ENCODE measurements at places on chromosomes 11 and 22.
A peak's percentile ranks its signal among the peaks of the same experiment; 100 is the strongest.

GRCh38 chr22:49966774-49967705 lies 6.5 kb downstream of the PIM3 start:
- DNase-seq: peak; percentile 6

DNA sequence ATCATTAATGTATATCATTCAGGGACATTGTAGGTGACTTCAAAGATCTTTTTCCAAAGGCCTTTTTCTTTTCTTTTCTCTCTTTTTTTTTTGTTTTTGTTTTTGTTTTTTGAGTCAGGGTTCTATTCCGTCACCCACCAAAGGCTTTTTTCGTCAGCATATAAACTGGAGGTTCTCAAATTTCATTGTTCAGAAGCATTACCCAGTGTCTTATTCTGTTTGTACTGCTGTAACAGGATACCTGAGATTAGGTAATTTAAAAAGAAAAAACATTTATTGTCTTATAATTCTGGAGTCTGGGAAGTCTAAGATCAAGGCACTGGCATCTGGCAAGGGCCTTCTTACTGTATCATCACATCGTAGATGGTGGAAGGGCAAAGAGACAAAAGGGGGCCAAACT lies 6.4 kb upstream of the SYT9 start:
- DNase-seq: no peak

DNA sequence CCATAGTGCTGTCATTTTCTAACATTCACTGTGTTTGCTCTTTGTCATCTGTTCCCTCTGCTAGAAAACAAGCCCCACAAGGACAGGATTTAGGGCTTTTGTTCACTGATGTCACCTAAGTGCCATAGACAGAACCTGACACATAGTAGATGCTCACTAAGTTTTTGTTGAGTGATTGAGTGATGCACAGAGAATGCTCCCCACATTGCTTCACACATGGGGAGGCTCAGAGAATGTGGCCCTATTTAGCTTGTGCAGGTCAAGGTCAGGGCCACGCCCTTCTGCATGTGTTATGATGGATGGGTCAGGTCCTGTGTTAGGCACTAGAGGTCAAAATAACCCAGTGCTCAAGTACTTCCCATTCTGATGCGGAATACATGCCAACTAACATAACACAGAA lies 33.1 kb upstream of the TSKU start:
- DNase-seq: no peak

GRCh38 chr11:47394050-47394321 lies 14.4 kb upstream of the SLC39A13 start:
- no peak for DNase-seq

DNA sequence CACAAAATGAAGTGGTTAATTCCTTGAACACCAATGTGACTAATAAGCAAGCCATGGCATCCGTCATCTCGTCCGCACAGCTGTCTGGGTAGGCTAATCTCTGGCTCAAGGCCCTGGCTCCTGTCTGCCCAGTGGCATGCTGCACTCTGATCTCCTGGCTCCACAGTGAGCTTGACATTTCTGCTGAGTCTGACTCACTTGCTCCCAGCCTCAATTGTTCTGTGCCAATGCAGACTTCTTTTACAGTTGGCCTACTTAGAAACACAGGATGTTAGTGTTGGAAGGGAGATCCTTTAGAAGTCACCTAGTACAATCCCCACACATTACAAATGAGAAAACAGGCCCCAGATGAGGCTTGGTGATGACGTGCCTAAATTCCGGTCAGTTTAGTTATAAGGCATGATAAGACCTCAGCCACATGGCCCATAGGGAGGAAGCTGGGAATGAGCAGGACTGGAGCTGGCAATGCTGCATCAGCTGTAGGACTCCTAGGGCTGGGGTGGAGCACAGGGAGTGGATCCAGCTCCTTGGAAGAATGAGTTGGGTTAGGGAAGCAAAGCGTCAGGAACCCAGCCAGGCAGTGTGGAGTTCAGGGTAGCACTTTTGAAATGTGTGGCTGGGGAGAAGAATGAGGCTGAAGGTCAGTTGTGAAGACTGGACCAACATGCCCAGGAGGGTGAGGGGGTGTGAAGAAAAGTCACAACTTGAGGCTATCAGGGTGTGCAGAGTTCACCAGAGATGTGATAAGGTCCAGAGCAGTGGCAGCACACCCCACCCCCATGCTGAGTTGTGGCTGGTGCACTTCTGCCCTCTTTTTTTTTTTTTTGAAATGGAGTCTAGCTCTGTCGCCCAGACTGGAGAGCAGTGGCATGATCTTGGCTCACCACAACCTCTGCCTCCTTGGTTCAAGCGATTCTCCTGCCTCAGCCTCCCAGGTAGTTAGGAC lies 70.2 kb upstream of the EED start:
- DNase-seq: no peak

DNA sequence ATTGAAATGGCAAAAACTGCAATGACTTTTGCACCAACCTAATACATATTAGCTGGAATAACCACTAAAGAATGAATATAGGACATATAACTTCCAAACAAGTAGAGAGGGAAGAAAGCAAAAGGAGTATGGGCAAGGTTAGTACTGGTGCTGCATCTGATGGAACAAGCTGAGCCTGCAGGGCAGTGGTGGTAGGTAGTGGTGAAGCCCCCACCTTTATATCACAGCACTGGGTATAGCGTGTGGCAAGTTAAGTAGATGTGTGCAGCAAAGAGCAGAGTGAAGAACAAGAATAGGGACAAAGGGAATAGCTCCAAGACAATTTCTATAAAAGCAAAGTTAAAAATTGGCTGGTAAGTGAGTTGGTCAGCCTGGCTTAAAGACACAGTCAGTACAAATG lies 62.3 kb downstream of the CTNND1 start:
- DNase-seq: no peak

GRCh38 chr22:31488988-31489617 lies 539 bp downstream of the EIF4ENIF1 start:
- DNase-seq: peak; percentile 12

- DNase-seq: no peak
Measured at GRCh38 chr22:44220727-44221680, 40.3 kb downstream of the PARVG start.

GRCh38 chr22:41353862-41354575 lies 27.7 kb upstream of the TEF start:
- DNase-seq: no peak

DNA sequence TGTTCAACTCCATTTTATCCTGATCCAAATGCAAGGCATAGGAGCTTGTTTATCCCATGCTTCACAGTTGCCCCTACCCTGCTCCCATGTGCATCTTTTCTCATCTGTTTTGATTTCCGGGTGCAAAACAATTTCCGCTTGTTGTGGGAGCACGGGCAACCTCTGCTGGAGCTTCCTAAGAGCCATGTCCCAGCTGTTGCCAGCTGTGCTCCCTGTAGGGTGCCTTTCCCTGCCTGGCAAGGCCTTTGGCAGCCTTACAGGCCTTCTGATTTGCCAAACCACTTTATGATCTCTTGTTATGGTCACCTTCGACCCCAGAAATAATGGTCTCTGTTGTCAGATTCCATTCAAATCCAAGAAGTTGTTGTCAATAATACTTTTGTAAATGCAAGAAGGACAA lies 1038.5 kb downstream of the OPCML start:
- DNase-seq: no peak

DNA sequence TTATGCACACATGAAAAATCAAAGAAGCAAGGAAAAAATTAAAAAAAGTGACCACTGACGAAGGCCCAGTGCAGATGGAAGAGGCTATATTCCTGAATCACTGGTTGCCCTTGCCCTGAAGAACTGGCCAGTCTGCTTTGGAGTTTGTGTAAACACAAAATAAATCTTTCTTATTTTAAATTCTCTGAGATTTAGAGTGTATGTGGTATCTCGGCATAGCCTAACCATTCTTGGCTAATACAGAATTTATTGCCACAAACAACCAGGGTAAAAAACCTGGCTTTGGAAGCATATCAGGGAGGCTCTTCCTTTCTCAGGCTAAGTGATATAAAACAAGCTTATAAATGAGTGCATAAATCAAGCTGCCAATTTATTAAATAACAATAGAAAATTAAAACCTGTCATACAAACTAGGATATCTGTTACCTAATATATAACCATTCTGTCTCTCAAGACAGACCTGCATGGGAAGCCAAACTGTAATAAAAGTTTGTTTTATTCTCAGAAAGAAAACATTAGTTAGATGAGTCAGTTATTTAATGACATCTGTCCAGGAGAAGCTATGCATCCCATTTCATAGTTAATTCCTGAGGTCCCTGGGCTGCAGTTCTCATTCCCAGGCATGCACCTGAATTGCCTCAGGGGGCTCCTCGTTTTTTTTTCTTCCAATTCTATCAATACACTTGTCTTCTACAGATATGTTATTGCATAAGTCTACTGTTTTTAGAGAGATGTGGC lies 6.1 kb upstream of the TMEM135 start:
- no peak for DNase-seq

GRCh38 chr11:4680341-4680740 lies 17.3 kb downstream of the OR51E2 start:
- no peak for DNase-seq

GRCh38 chr11:75323609-75324008 lies 27.9 kb downstream of the ARRB1 start:
- no peak for DNase-seq

- no peak for DNase-seq
Measured at GRCh38 chr11:48148749-48149148, 67.9 kb upstream of the OR4B1 start.

DNA sequence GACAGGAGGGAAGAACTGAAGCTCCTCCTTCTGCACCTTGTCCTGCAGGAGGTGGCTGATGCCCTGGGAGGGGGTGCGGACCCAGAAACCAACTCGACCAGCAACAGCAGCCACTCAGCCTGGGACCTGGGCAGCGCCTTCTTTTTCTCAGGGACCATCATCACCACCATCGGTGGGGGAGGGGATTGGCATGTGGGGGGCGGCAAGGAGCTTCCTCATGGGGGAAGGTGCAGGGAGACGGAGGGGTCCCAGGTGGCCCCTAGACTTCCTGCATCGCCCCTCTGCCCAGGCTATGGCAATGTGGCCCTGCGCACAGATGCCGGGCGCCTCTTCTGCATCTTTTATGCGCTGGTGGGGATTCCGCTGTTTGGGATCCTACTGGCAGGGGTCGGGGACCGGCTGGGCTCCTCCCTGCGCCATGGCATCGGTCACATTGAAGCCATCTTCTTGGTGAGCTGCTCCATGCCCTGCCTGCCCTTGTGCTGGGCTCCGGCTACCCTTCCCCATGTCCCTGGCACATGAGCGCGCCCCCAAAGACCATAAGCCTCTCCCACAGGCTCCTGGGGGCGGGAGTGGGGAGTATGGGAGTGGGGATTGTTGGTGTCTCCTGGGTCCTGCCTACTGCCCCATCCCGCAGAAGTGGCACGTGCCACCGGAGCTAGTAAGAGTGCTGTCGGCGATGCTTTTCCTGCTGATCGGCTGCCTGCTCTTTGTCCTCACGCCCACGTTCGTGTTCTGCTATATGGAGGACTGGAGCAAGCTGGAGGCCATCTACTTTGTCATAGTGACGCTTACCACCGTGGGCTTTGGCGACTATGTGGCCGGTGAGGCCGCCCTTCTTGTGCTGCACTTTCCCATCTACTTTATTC lies 3.1 kb upstream of the CATSPERZ start:
- no peak for DNase-seq

- no peak for DNase-seq
Measured at GRCh38 chr11:61980783-61981541, 13.5 kb upstream of the FTH1 start.

DNA sequence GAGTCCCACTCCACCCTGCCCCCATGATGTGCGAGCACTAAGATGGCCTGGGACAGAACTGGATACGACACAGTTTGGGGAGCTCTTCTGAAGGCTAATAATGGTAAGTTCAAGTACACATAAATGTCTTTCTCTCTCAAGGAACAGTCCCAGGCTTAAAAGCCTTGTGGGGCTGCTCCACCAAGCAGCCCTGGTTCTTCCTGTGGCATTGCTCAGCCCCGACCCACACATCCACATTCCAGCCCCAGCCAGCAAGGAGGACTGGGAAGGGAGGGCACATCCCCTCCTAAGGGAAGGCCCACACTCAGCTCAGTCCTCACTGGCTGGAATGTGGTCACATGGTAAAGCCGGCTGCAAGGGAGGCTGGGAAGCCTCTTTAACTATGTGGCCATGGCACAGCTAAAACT lies 13.3 kb upstream of the MB start:
- DNase-seq: no peak

- DNase-seq: no peak
Measured at GRCh38 chr11:46537121-46537520, 56.7 kb downstream of the AMBRA1 start.

GRCh38 chr11:72581067-72581466 lies 93.2 kb downstream of the PDE2A start:
- no peak for DNase-seq

DNA sequence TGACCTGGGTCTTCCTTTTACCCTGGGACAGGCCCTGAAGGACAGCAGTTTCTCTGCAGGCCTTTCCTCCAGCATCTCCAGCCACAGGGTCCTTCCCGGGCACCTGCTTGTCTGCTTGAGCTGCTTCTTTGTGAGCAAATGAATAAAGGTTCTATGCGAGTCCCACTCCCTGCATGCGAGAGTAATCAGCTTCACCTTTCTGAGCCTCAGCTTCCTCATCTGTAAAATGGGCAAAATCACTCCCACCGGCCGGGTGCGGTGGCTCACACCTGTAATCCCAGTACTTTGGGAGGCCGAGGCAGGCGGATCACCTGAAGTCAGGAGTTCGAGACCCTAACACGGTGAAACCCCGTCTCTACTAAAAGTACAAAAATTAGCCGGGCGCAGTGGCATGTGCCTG lies 31.1 kb downstream of the IFT27 start:
- DNase-seq: no peak

GRCh38 chr11:2929950-2930703 lies 907 bp upstream of the PHLDA2 start:
- DNase-seq: no peak

DNA sequence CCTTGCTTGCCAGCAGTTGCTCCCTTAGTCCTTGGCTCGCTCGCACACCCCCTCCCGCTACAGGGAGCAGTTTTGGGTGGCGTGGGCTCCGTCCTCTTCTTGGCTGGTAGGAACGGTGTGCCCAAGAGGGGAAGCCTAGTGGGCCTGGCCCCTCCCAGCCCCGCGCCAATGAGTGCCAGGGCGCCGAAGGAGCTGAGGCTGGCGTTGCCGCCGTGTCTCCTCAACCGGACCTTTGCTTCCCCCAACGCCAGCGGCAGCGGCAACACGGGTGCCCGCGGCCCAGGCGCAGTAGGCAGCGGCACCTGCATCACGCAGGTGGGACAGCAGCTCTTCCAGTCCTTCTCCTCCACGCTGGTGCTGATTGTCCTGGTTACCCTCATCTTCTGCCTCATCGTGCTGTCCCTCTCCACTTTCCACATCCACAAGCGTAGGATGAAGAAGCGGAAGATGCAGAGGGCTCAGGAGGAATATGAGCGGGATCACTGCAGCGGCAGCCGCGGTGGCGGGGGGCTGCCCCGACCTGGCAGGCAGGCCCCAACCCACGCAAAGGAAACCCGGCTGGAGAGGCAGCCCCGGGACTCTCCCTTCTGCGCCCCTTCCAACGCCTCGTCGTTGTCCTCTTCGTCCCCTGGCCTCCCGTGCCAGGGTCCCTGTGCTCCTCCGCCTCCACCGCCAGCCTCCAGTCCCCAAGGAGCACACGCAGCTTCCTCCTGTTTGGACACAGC lies 1.6 kb downstream of the C11orf87 start:
- no peak for DNase-seq

GRCh38 chr11:2775083-2775625 lies 75.4 kb upstream of the KCNQ1OT1 start:
- peak; percentile 3 for DNase-seq

All from activated gamma-delta T cell treated with Interleukin-2 at 50 U/mL for 16 hours (primary cell).